ENCODE measurements at places on chromosomes 1 and 21.

DNA sequence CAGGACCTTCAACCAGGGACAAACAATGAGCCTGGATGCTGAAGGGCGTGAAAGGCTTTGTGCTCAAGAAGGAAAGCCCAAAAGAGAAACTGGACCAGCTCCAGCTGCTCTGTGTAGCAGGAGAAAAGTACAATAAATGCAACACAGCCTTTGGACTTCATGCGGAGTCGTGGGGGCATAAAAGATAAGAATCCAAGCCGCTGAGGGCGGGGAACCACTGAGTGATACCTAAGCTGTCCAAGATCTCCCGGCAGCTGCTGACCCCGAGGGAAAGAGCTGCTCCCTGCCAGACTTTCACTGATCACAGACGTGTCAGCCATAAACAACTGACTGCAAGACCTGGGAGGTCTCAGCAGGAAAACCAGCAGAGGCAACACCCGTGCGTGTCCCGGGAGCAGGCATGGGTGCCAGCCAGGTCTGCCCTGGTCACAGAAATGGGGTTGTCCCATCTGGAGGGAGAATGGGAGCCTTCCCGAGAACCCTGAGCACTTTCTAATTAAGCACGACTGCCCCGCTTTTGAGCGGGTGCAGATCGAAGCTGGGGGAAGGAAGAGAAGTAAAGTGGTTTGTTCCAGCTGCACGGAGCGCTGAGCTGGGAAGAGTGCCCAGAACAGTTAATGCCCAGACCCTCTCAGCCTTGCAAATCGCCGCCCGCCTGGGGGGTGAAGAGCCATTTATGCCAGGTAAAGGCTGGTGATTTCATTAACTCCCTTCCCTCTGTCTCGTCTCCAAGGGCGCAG, 68.3 kb upstream of the TARDBP start:
- DNase-seq: no peak

- DNase-seq: no peak
Observed at GRCh38 chr1:210252621-210253051, 20.0 kb downstream of the SERTAD4 start.

GRCh38 chr1:24284156-24284471, 35.0 kb upstream of the GRHL3 start:
- DNase-seq: no peak

GRCh38 chr1:247360116-247360898, 28.6 kb upstream of the ZNF496 start:
- DNase-seq: no peak

DNA sequence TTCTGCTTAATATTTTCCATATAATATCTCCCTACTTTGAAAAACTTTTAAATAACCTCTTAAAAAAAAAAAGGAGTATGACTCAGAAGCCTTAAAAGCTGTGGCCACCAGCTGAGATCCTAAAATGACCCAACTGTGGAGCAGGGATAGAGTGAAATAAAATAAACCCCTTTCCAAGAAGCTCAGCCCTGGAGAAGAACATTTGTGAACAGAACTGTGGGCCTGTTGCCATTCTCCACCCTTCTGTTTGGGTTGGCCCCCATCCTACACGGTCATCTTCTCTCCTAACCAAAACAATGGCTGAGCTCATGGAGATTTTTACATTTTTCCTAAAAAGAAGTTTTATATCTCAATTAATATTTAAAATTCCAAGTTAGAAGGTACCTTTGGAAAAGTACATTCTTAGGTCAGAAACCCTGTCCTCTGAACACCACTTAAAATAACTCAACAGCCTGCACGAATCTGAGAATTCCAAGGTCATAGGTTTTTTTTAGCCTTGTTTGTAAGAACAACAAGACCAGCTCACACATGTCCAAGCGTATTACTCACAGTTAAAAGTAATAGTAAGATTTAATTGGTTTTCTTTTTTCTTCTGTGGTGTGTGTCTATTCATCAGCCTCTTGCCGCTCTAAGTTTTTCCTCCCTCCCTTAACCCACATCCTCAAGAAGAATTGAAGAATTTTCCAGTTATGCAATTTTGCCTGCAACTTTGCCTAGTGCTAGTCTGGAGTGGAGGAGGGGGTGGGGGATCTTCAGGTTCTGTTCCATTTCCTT, 107.7 kb upstream of the ERRFI1 start:
- no peak for DNase-seq

GRCh38 chr1:16164213-16165072, 8.6 kb upstream of the EPHA2 start:
- no peak for DNase-seq

Data from activated CD4-positive, alpha-beta T cell treated with anti-CD3 and anti-CD28 coated beads, Interleukin-2, amount 50 U/mL, for 4 hours (primary cell).